ENCODE measurements at places on chromosomes 1 and 21.

DNA sequence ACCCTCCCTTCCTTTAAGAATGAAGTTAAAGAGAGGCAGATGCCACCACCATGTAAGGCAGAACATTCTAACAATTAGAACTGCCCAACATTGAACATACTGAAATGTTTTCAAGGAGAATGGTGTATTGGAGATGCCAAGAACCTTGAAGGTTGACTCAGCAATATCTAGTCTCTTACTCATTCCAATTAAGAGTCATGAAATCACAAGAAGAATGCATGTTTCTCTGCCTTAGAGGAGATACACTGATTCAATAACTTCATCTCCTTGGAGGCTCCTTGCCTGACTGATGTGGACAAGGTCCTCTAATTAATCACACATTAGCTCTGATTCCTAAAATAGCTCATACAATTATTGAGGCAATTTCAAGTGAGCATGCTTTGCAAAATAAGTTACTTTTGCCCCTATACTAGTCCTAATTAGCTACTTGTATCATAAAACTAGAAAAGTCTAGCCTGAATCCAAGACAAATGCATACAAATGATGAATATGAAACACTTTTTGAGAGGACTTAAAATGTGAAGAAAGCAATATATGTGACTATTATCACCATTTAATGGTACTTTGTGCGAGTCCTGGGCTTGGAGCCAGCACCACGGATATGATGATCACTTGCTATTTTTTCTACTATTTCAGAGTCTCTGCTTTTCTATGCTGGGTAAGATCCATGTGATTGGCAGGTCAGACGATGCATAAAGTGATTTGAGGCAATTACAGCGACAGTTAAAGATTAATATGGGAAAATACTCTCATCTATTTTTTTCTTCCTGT is 114.5 kb downstream of the DSCAM start:
- DNase-seq, result no peak

- no peak for DNase-seq
These were observed 55.6 kb downstream of the GALNT2 start for GRCh38 chr1:230122366-230123279.

- no peak for DNase-seq
These were observed 59.3 kb downstream of the EYA3 start for GRCh38 chr1:28028873-28029654.

- DNase-seq, result no peak
These were observed 53.8 kb downstream of the FAM78B start for GRCh38 chr1:166113031-166113430.

- DNase-seq, result no peak
These were observed 624 bp downstream of the ARHGAP29 start for GRCh38 chr1:94236630-94237290.

DNA sequence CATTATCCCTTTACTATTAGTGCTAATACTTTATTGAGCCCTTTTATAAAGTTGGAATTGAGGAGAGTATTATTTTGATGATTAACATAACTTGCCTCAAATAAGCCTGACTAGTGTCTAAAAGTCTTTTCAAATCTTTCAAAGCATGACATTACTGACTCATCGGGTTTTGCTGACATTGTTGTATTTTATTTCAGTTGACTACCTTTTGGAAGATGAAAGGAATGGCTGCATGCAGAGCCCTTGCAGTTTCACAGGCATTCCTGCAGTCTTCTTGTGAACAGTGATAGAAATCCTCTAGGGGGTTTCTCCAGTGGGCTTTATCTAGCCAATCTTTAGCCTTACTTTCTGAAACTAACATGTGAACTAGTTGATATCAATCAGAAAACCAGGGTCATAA is 43.0 kb upstream of the TMEM61 start:
- no peak for DNase-seq

- no peak for DNase-seq
These were observed 897 bp downstream of the CYYR1 start for GRCh38 chr21:26572076-26572701.

DNA sequence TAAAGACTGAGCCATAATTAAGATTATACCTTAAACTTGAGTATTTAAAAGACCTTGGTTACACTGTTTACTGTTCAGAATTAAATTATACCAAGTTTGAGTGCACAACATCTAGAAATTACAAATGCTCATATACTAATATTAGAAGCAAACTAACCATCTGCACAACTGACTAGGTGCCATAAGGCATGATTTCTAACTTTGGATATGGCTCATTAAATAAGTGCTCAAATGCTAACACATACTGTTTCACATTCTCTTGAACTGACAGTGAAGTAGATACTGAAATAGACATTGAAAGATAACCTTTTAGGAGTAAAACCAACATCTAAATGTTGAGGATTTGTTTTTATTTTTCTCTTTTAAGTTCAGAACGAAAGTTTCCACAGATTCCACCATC is 74.1 kb downstream of the PRKAA2 start:
- DNase-seq, result no peak

GRCh38 chr1:177954076-177954475 is 15.8 kb downstream of the SEC16B start:
- no peak for DNase-seq
